Activated T-helper 1 cell treated with anti-CD3 and anti-CD28 coated beads, Interleukin-12 subunit alpha, Interleukin-12 subunit beta, Interleukin-2, Interleukin-4 antibody, amounts not matched to agents 30 ng/mL and 10 ng/mL and 1 ng/mL, durations not matched to agents 14 hours and 24 hours and 36 hours (primary cell): ENCODE measurements at places on chromosomes 4 and X. TPM values are rescaled to one million over a fixed set of nuclear protein-coding genes. Genes with fewer than 3 reads are reported as not detected.

The PRDM8 gene
- total RNA-seq = 8.4 and 11.9 TPM in 2 replicates

The MBNL3 gene
- total RNA-seq = 8.9 and 12.3 TPM in 2 replicates

DNA sequence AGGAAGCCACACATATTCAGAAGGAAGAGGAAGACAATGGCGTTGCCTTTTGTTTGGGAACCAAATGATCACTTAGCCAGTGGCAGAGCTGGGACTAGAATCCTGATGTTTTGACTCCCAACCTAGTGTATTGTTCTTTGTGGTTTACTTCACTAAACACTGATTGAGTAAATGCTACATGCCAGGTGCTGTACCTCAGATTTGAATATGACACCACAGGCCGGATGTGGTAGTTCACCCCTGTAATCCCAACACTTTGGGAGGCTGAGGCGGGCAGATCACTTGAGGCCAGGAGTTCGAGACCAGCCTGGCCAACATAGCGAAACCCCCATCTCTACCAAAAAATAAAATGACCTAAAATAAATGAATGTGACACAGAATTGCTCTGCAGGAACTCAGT lies 8.4 kb downstream of the NDUFA1 start:
- H3K4me3 ChIP-seq = no peak overlapping the region
- H3K27ac ChIP-seq = peak overlapping the region; percentile 79
- DNase-seq = no peak
- H3K27me3 ChIP-seq = no peaks in the 10 kb centered on the region

- no peaks in the 10 kb centered on the region for H3K4me1 ChIP-seq
- H3K27ac ChIP-seq = no peak overlapping the region
- no peaks in the 10 kb centered on the region for H3K36me3 ChIP-seq
These were observed 167.5 kb upstream of the PCDH10 start for GRCh38 chr4:132981611-132982010.

- no peaks in the 10 kb centered on the region for H3K36me3 ChIP-seq
- H3K4me1 ChIP-seq = peaks cover 17% of the 10 kb centered on the region
These were observed 18.5 kb upstream of the OPN1LW start for GRCh38 chrX:154125391-154126040.

- H3K36me3 ChIP-seq = peaks cover 12% of the 10 kb centered on the region
- H3K27me3 ChIP-seq = peaks cover 7% of the 10 kb centered on the region
- H3K4me1 ChIP-seq = peaks cover 22% of the 10 kb centered on the region
- no peak overlapping the region for H3K4me3 ChIP-seq
These were observed 5.9 kb downstream of the THAP9 start for GRCh38 chr4:82906469-82906868.

DNA sequence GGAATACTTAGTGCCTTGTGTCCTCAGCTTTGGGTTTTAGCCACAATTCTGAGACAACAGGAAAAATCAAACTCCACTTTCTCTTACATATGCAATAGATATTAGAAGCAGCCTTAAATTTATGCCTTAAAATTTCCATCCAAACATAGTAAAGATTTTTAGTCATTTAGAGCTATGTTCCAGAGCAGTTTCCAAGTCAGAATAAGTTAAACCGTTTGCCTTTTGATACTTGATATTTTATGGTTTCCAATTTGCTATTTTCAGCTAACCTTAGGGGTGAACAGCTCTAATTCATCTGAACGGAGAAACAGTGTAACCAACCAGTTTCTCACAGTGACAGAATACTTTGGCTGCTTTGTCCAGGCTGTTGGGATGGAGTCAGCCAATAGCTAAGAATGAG lies 125.8 kb upstream of the RXFP1 start:
- no peak for DNase-seq
- H3K27me3 ChIP-seq = no peaks in the 10 kb centered on the region
- no peaks in the 10 kb centered on the region for H3K4me1 ChIP-seq
- no peak overlapping the region for H3K4me3 ChIP-seq

GRCh38 chrX:2894885-2895292 lies 34.2 kb downstream of the ARSD start:
- H3K4me1 ChIP-seq = peaks cover 20% of the 10 kb centered on the region
- H3K4me3 ChIP-seq = no peak overlapping the region
- H3K27ac ChIP-seq = no peak overlapping the region
- H3K27me3 ChIP-seq = no peaks in the 10 kb centered on the region
- no peak for DNase-seq

- no peak overlapping the region for H3K4me3 ChIP-seq
- H3K4me1 ChIP-seq = no peaks in the 10 kb centered on the region
- H3K36me3 ChIP-seq = no peaks in the 10 kb centered on the region
- H3K27me3 ChIP-seq = peaks cover 26% of the 10 kb centered on the region
- DNase-seq = no peak
- no peak overlapping the region for H3K27ac ChIP-seq
These were observed 103.7 kb downstream of the ADRA2C start for GRCh38 chr4:3869661-3870566.

DNA sequence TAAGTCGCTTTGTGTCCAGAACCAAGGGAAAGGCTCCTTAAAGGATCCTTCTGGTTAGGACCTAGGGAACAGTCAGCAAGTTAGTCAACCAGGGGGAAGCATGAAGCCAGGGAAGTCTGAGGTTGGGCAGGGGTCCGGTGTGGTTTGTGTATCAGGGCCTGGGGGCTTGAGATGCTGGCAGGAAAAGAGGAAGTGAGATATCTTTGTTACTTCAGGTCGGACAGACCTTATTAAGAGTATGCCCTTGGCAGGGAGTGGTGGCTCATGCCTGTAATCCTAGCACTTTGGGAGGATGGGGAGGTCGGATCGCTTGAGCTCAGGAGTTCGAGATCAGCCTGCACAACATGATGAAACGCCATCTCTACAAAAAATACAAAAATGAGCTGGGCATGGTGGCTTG lies 52.3 kb upstream of the TRPC5OS start:
- H3K27ac ChIP-seq = no peak overlapping the region
- H3K4me1 ChIP-seq = no peaks in the 10 kb centered on the region
- H3K27me3 ChIP-seq = no peaks in the 10 kb centered on the region
- no peak for DNase-seq
- H3K36me3 ChIP-seq = no peaks in the 10 kb centered on the region
- H3K4me3 ChIP-seq = no peak overlapping the region

DNA sequence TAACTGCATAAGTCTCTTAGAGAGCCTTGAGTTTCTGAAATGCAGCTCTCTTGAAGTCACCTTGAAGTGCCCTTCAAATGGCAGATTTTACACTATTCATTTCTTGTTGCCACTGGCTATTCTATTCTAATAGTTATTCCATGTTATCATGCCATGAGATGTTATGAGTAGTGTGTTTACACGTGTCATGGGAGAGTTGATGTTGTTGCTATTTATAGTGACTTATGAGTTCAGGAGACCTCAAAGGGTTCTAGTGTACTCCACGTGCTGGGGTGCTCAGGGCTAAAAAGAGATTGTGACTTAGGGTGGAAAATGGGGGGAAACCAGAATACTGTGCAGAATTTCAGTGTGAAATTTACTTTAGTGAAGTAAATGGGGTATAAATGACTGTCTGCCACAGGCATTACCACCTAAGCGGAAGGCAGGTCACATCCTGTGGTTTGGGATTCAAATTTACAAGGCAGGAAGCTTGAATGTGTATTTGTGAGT lies 77.1 kb upstream of the SLC4A4 start:
- no peak for DNase-seq
- no peaks in the 10 kb centered on the region for H3K4me1 ChIP-seq
- no peak overlapping the region for H3K27ac ChIP-seq
- no peaks in the 10 kb centered on the region for H3K36me3 ChIP-seq
- no peak overlapping the region for H3K4me3 ChIP-seq

- no peaks in the 10 kb centered on the region for H3K36me3 ChIP-seq
- no peak for DNase-seq
- no peaks in the 10 kb centered on the region for H3K4me1 ChIP-seq
- no peak overlapping the region for H3K27ac ChIP-seq
- no peak overlapping the region for H3K4me3 ChIP-seq
- H3K27me3 ChIP-seq = no peaks in the 10 kb centered on the region
These were observed 108.7 kb upstream of the JADE1 start for GRCh38 chr4:128700659-128701350.

- no peak for DNase-seq
- H3K27me3 ChIP-seq = no peaks in the 10 kb centered on the region
- no peaks in the 10 kb centered on the region for H3K4me1 ChIP-seq
- H3K27ac ChIP-seq = no peak overlapping the region
- H3K36me3 ChIP-seq = no peaks in the 10 kb centered on the region
- H3K4me3 ChIP-seq = no peak overlapping the region
These were observed 686.0 kb downstream of the ADGRL3 start for GRCh38 chr4:61886131-61886530.

- peaks cover 65% of the 10 kb centered on the region for H3K36me3 ChIP-seq
- H3K4me3 ChIP-seq = no peak overlapping the region
- no peaks in the 10 kb centered on the region for H3K27me3 ChIP-seq
- DNase-seq = no peak
- H3K27ac ChIP-seq = no peak overlapping the region
These were observed 11.1 kb downstream of the CENPU start for GRCh38 chr4:184722798-184723197.
